Upper lobe of right lung (tissue), 1 donor: ENCODE measurements at places on chromosomes 4 and X.

DNA sequence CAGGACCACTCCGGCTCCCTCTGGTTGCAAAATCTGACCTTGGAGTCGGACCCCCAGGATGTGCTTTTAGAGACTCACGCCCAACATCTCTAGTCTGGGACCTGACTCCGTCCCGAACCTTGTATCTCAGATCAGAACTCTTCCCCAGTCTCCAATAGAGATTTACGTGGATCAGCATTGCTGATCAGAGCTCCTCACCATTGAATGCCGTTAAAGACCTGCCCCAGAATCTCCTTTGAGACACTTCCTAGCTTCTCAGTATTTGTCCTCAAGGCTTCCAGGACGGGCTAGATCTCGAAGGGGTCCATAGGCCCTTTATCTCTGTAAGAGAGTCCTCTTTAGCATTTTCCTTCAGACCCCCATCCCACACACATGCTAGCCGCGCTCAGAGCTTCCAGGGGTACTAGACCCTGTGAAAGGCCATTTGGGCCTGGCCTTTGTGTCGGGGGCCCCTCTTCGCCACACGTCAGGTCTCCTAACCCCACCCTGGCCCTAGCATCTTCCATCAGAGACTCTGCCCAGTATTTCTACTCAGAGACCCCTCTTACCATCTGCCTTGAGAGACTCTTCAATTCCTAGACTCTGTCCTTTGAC lies 662 bp downstream of the UBA1 start:
- no peak for DNase-seq

DNA sequence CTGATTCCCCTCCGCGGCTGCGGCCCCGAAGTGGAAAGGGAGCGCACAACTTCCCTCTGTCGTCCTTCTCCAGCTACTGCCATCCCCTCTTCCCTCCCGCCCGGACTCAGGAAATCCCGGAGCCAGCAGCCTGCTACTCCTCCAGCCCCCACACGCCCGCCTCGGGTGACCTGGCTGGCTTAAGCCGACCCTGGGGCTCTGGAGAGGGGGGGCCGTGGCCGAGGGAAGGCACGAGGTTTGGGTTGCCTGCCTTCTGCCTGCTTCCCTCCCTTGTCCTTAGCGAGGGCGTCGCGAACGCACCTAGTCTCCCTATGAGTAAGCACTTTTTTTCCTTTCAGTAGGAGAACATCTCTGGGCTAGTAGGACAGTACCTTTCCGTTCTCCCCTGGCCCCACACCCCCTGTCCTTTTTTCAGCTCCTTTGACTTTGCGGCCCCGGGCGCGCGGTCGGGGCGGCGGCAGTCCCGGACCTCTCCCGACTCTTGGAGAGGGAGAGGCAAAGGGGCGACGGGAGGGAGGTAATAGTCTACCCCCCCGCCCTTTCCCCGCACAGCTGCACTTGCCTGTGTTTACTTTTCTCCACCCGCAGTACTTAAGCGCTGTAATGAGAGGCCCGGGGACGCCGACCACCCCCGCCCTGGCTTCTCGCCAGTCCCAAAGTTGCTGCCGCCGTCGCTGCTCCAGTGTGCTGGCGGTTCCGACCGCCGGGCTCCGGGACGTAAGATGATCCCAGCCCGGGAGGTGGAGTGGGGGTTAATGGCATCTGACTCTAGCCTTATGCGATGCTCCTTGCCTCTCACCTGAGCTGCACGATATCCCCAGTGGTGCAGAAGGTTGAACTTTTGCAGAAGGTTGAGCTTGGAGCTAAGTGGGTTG lies 868 bp downstream of the PLS3 start:
- peak; percentile 83 for DNase-seq

DNA sequence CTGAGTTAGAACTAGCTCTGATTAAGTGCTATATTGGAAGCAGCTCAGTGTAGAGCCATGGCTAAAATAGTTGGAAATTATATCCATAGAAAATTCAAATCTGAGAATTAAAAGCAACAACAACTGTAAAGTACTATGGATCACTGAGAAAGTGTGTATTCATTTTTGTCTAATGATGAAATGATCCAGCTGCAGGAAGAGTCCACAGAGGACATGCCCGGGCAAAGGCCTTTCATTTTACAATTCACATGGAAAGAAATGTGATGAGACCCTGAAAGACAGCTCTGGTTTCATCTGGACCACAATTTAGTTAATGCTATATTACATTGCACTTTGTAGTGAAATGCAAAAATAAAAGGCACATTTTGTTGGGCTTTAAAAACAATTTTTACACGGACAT lies 196.8 kb upstream of the FAT1 start:
- no peak for DNase-seq

GRCh38 chrX:7891928-7892327 lies 35.3 kb downstream of the PNPLA4 start:
- no peak for DNase-seq

DNA sequence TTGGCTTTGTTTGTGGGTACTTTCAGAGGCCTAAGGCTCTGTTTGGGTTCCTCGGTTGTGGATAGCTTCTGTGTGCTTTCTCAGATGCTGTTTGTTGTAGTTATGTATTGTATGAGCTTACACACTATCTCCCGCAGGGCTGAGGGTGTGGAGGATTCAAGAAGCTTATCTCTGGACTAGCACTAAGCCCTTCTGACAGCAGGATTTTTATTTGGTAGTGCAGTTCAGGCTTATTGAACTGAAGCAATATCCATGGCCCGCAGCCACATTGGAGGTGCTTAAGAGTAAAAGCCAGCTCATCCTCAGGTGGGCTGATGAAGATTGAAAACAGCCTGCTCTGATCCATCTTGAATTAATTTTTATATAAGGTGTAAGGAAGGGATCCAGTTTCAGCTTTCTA lies 128.2 kb downstream of the RASGEF1B start:
- DNase-seq, result no peak

GRCh38 chr4:23972187-23972586 lies 82.3 kb upstream of the PPARGC1A start:
- no peak for DNase-seq

DNA sequence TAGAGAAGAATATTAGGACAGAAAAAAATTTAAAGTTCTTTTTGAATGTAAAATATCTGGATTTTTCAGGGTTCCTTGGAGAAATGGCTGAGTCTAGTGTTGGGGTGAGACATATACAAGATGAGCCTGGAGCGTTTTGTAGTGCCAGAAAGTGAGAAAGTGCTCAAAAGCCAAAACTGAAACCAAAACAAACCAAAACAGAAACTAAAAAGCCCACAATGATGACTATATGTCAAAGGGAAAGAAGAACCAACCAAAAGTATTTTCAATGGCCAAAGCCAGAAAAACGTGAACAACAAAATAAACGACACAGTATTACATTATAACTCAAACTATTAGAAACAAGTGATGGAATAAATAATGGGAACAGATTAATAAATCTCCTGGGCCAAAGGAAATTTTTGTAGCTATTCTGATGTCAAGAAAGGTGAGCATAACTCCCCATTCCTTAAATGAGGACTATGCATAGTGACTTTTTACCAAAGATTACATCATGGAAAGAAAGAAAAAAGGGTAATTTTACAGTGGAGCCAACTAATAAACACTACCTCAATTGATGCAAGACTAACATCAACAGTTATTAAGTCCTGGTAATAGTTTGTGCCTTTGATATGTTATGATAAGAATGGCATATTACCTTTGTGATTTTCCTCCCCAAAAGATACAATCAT lies 1137.6 kb downstream of the C4orf33 start:
- no peak for DNase-seq

DNA sequence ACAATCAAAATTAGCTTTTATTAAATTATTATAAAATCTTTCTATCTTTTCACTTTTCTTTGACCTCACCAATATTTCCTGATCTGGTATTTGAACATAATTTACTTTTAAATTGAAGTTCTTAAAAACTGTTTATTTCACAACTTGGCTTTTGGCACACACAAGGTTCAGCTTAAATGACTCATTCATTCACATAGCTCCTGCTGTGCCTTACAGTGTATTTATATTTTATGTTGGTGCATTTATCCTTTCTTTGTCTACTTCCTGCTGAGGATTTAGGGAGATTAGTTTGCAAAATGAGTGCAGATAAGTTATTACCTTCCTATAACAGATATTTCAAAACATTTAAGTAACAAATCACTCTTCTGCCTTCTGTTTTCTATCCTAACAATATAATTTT lies 430.6 kb downstream of the DTHD1 start:
- DNase-seq, result no peak

DNA sequence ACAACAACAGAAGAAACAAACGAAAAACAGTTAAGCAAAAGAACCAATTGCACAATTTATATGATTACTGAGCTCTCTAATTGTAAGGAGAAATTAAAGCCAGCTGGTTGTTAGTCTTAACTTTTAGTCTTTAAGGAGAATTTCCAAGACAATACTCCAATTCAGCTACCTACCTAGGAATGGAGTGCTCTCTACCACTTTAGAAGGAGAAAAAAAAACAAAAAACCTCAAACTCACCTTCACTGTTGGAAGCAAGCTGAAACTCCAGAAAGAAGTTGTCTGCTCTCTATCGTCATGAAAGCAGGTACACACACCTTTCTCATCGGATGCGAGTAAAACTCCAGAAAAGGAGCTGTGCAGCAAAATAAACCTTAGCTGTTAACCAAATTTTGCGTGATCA lies 86.1 kb upstream of the NPY2R start:
- no peak for DNase-seq
